Bone marrow (tissue), 2 donors: ENCODE measurements at places on chromosomes 12 and 14.

GRCh38 chr14:61461808-61462275, 140.5 kb downstream of the PRKCH start:
- DNase-seq = peak; percentile 72

GRCh38 chr14:103121121-103121845, 2.0 kb upstream of the TNFAIP2 start:
- DNase-seq = no peak

GRCh38 chr12:111467857-111468241, 62.1 kb downstream of the SH2B3 start:
- no peak for DNase-seq

- DNase-seq = no peak
Observed at GRCh38 chr14:83909507-83909906, 1620.4 kb upstream of the FLRT2 start.

- no peak for DNase-seq
Observed at GRCh38 chr14:24335461-24336171, 745 bp upstream of the ADCY4 start.

DNA sequence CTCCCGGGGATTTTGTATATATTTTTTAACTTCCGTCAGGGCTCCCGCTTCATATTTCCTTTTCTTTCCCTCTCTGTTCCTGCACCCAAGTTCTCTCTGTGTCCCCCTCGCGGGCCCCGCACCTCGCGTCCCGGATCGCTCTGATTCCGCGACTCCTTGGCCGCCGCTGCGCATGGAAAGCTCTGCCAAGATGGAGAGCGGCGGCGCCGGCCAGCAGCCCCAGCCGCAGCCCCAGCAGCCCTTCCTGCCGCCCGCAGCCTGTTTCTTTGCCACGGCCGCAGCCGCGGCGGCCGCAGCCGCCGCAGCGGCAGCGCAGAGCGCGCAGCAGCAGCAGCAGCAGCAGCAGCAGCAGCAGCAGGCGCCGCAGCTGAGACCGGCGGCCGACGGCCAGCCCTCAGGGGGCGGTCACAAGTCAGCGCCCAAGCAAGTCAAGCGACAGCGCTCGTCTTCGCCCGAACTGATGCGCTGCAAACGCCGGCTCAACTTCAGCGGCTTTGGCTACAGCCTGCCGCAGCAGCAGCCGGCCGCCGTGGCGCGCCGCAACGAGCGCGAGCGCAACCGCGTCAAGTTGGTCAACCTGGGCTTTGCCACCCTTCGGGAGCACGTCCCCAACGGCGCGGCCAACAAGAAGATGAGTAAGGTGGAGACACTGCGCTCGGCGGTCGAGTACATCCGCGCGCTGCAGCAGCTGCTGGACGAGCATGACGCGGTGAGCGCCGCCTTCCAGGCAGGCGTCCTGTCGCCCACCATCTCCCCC, 777 bp downstream of the ASCL1 start:
- no peak for DNase-seq

DNA sequence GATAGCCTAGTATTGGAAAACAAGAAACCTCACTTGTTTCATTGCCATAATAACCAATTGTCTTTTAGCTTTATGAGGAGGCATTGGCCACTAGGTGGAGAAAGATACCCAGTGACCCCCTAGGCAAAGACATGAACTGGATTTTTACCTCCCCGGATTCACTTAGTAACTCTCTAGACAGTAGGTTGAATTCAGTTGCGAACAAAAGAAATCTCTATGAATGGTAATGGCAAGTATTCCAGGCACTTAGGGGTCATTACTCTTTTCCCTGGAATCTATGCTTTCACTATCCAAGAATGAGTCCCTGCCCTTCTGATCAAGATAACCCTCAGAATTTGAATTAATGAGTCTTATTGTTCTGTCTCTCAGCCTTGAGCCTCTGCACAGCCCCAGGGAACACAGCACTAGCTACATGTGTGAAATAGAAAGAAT, 29.5 kb upstream of the RHOJ start:
- no peak for DNase-seq

DNA sequence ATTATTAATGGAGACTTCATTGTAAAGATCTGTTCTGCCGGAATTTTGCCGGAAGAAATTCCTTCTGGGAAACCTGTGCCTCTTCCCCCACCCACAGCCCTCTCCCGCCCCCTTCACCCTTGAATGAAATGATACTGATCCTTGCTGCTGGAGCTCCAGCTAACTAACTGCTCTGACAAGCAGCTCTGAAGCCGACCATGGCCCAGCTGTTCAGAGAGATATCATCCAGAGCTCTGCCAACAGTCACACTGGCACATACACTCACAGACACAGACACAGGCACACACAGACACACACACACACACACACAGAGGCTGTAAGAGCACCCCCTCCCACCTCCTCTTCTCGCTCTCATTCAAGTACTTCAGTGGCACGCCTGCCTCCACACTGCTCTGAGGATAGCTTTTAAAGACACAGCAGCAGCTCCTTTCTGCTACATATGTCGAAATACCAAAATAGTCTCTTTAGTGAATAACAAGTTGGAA, 88.6 kb downstream of the R3HDM2 start:
- DNase-seq = no peak

DNA sequence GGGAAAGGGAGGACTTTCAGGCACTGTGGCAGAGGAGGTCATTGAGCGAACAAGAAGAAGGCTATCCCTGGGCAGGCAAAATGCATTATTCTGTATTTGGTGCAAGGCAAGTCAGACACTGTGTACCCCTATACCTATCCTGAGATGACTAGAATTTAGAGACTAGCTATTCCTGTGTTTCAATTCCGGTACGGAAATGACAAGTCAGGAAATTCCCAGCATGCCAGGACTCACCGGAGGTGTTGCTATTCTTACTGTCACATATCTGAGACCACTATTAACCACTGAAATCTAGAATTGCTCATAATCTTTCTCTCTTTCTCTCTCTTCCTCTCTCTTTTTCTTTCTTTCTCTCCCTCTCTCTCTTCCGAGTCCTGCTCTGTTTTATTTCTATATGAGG, 297.1 kb downstream of the PDZRN4 start:
- DNase-seq = no peak

- DNase-seq = no peak
Observed at GRCh38 chr12:109388167-109388563, 40.5 kb downstream of the MYO1H start.

DNA sequence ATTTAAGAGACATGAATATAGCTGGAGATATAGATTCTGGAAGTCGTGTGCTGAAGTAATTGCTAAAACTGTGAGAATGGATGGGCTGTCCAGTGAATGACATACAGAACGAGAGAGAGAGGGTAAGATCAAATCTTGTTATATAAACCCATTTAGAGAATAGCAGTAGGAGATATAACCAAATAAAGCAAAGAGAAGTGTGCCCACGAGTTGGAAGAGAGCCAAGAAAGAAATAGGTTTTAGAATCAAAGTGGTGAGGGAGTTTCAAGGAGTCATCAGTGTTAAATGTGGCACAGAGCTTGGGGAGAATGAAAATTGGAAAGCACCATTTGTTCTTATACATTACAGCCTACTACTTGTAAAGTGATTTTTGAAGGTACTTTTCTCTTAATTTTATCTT, 19.2 kb downstream of the TOGARAM1 start:
- peak; percentile 35 for DNase-seq

DNA sequence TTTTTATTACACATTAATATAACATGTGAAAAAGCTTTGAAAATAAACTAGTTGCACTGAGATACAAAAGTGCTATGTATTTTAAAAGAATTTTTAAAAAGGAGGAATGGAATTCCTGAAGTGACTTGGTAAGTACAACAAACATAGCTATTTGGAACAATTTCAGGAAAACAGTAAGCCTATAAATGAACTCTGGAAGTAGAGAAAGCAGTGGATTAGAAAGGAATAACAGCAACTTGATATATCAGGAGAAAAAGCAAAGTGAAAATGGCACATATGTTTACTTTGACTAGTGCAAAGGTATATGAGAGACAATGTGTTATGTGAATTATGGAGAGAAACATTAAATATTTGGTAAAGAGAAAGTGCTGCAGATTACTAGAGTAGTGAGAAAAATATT, 811.7 kb downstream of the C12orf50 start:
- no peak for DNase-seq

DNA sequence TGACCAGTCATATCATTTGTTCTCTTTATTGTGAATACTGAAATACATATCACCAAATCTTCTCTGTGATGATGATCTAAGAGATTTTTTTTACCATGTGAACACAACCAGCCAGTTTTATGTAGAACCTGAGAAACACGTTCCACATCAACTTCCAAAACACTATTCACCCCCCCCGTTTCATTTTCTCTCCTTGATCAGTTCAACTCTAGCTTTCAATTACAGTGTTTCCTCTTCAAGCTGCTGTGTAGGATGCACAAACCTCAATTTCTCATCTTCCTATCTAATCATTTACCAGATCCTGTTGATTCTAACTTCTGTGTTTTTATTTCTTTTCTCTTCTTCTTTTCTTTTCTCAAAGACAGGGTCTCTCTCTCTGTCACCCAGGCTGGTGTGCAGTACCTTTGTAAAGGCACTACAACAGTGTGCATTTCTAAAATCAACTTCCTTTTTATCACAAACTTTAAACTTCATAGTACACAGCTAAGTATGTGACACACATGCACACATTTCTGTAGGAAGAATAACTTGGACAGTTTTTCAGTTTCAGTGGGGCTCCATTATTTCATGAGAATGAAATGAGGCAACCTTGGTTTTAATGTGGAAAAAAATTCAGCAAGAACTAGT, 149.9 kb upstream of the FBXO33 start:
- DNase-seq = no peak

- DNase-seq = no peak
Observed at GRCh38 chr14:71060274-71060673, 153.0 kb downstream of the PCNX1 start.

- no peak for DNase-seq
Observed at GRCh38 chr12:115941362-115941761, 336.1 kb downstream of the MED13L start.

GRCh38 chr12:127373559-127373958, 893.4 kb upstream of the TMEM132C start:
- no peak for DNase-seq

DNA sequence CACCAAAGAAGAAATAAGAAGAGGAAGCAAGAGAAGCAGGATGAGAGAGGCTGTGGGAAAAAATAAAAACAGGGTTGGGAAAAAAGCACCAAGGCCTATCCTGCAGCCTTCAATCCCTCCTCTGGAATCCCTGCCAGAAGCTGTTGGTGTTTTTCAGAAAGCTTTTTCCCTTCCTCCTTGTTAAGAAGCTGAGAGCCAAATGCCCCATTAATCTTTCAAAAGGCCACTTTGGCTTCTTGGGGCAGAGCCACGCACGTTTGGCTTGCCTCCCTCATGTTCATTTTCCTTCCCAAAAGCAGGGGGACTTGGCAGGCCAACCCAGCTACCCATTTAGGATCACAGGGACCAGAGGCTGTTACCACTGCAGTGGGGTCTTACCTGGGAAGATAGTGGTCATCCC, 365.3 kb downstream of the NUAK1 start:
- DNase-seq = no peak

DNA sequence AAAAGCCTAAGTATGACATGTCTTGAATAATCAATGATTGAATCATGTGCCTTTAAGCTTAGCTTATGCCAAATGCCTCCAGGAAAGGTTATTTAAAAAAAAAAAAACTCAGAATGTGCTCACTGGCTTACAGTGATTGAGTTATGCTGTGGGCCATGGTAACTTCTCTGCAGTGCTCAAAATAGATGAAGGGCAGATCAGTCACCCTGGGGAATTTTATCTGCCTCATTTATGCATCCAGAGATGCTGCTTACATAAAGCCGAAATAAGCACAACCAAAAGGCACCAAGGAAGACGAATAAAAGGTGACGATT, 118.7 kb upstream of the MDM1 start:
- DNase-seq = no peak

- DNase-seq = no peak
Observed at GRCh38 chr14:76755610-76756370, 5.5 kb upstream of the VASH1 start.

DNA sequence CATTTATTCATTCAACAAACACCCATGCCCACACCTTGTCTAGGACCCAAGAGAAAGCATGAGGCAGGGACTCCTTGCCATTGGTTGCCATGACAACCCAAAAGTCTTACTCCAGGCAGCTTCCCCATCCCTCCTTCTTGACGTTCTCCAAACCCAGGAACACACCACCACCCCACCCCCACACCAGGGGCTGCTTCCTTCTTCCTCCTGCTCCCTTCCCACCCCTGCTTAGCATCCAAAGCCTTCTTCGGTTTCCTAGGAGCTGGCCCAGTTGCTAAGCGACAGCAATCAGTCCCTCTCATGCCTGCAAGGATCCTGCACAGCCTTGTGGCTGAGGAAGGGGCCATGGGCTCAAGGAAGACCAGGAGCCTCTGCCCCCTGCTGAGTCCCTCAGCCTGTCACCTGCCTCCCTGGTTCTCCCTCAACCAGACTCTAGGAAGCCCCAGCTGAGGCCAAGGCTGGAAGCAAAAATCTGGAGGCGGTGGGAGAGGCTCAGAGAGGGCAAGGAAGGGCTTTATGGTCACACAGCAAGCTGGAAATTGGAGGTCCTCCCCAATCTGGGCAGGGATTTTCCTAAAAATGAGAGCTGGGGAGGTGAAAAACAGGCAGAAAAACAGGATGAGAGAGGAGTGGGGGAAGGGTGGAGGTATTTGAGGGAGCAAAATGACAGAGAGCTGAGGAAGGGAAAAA, 15.4 kb downstream of the RASAL1 start:
- DNase-seq = no peak

DNA sequence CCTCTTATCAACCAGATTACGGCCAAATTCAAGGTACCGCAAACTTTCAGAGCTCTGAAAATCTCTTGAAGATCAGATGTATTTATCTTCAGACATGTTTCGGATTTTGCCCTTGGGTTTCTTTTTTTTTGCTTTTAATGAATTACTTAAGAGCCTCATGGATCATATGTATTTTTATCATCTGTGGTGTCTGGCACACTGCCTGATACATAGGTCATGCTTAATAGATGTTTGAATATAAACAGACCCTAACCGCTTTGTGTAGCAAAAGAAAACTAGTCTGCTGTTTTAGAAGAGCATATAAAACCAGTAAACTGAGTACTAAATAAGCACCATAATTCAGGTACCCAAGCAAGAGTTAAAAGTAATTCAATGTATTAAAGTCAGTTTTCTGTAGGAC, 20.1 kb upstream of the TBK1 start:
- no peak for DNase-seq

- no peak for DNase-seq
Observed at GRCh38 chr14:74144789-74145188, 60.0 kb downstream of the LIN52 start.

DNA sequence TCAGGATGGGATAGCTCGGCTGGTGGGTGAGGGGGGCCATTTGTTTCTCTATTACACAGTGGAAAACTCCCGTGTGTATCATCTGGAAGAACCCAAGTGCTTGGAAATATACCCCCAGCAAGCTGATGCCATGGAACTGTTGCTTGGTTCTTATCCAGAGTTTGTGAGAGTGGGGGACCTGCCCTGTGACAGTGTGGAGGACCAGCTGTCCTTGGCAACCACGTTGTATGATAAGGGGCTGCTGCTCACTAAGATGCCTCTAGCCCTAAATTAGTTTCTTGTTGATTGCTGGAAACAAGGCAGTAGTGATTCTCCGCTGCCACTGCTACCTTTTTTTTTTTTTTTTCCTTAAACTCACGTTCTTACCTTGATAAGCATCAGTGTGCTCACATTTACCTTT, 1.9 kb downstream of the RIOX1 start:
- no peak for DNase-seq
